Epithelial cell of proximal tubule (primary cell): ENCODE measurements at places on chromosomes 1 and 21.

DNA sequence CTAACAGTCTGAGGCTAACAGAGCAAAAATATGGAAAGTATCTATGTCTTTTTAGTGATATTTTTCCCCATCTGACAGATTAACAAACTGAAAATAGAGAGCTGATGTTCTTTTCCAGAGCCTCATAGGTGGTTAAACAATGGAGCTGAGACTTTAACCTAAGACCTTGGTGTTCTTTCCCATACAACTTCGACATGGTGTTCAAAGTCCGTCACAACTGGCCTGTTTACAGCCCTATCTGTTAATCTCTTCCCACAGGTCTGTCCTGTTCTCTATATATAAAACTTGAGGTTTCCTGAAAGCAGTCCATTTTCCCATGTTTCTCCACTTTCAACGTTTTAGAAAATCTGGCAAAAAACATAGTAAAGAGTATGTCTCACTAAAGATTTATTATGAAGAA lies 395.7 kb downstream of the BRINP2 start:
- no peak for DNase-seq

DNA sequence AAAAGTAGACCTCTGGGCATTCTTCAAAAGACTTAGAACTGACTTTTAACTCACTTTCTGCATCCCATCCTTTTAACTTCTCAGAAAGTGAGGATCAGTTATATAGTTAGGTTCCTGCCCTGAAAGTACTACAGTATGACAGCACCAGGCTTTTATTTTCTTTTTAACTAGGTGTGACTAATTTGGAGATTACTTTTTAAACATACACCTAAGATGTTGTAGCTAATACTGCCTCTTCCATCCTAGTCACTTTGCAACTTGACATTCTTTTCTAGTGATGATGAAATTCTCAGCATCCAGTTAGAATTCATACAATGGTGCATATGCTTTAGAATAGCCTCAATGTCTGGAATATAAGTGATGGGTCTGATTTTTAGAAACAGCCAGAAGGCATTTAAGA lies 24.6 kb downstream of the RUNX1 start:
- no peak for DNase-seq

DNA sequence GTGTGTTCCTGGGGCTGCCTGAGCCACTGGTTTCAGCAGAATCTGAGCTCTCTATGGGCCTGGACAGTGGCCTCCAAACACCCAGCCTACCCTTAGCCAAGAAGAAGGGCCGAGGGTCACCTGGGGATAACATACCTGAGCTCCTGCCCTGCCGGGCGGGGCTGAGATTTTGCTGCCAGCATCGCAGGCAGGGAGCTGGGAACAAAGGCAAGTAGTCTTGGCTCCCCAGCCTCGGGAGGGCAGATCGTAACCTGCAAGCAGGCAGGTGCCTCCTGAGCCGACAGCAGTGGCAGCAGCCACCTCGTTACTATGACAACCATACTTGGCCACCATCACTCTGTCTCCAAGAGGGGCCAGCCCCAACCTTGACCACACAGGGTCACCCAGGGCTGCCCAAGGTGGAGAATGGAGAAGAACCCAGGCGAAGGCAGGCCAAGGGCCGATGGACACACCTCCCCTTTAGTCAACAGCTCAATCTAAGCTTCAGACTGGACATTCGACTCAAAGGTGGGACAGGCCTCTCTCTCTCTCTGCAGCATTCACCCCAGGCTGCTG lies 54.6 kb downstream of the TOMM20 start:
- no peak for DNase-seq

DNA sequence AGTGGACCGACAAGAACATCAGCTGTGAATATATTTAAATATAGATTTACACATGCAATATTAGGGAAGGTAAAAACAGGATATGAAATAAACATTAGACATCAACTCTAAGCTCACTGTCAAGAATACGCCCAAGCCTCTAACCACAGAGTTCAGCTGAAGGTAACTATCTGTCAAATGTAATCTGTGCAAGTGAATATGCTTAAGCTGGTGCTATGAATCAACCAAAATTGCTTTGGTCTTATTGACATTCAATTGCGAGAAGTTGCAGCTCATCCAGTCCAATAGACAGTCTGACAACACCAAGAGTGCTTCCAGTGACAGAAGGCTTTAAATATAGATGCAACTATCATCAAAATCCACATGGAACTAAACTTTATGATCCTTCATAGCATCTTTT lies 32.3 kb downstream of the USH2A start:
- no peak for DNase-seq

DNA sequence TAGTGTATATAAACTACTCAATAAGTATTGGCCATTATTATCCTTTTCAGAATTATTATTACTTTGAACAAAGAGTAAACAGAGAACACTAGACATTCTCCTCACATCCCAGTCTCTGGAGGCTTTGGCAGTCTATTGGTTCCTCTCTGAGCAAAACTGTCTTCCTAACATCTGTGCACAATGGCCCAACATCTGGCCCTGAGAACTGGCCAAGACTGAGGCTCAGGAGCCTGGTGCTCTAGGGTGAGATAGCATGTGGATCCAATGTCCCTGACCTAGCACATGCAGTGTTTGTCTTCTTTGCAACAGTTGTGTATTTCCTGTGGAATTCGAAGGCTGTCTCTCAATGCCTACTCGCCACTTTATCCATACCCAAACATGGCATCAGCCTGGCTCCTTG lies 313.2 kb upstream of the KAZN start:
- DNase-seq = no peak

GRCh38 chr1:156712626-156713025 lies 7.2 kb upstream of the CRABP2 start:
- no peak for DNase-seq

DNA sequence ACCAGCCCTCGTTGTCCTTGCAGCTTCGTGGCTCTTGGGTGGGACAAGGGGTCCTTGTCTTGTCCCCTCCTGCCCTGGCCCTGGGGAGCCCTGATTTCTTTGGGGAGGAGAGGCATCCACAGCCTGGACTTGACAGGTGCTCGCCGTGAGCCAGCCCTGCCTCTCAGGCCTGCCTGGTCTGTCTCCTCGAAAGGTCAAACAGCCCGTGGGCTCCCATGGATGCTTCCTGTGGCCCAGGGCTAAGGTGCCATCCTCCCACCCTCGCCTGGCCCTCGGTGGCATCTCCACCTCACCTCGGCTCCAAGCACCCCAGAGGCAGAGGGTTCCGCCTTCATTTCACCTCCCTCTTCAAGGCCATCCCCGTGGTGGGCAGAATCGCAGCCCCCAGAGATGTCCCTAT lies 9.0 kb downstream of the LRRC3 start:
- DNase-seq = no peak

GRCh38 chr1:218775501-218776021 lies 398.1 kb upstream of the LYPLAL1 start:
- no peak for DNase-seq

GRCh38 chr1:63276624-63277023 lies 45.7 kb upstream of the FOXD3 start:
- no peak for DNase-seq

GRCh38 chr1:44575396-44575795 lies 98.9 kb downstream of the TMEM53 start:
- no peak for DNase-seq

GRCh38 chr1:242534753-242535152 lies 10.3 kb upstream of the PLD5 start:
- no peak for DNase-seq

DNA sequence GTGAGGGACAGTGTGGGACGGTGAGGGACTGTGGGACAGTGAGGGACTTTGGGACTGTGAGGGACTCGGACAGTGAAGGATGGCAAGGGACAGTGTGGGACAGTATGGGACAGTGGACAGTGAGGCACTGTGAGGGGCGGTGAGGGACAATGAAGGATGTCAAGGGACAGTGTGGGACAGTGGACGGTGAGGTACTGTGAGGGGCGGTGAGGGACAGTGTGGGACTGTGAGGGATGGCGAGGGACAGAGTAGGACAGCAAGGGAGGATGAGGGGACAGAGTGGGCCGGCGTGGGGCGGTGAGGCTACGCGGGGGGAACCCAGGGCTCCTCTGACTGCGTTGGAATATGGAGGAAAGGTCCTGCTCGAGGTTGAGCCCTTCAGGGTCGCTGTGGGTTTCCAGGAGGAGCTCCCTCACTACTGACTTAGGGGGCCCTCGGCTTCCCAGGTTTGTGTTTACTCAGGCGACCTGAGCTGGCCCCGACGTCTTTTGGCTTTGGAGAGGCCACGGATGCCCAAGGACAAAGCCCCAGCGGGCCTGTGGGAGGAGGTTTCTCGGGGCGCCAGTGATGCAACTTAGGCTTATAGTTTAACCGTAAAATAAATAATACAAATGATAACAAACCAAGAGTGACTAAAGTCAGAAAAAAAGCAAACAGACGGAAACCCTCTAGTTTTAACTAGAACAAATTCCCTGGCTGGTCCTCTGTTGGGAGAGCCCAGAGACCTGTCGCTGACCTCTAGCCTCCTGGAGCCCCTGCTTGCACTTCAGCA lies 1.1 kb upstream of the ERRFI1 start:
- no peak for DNase-seq

DNA sequence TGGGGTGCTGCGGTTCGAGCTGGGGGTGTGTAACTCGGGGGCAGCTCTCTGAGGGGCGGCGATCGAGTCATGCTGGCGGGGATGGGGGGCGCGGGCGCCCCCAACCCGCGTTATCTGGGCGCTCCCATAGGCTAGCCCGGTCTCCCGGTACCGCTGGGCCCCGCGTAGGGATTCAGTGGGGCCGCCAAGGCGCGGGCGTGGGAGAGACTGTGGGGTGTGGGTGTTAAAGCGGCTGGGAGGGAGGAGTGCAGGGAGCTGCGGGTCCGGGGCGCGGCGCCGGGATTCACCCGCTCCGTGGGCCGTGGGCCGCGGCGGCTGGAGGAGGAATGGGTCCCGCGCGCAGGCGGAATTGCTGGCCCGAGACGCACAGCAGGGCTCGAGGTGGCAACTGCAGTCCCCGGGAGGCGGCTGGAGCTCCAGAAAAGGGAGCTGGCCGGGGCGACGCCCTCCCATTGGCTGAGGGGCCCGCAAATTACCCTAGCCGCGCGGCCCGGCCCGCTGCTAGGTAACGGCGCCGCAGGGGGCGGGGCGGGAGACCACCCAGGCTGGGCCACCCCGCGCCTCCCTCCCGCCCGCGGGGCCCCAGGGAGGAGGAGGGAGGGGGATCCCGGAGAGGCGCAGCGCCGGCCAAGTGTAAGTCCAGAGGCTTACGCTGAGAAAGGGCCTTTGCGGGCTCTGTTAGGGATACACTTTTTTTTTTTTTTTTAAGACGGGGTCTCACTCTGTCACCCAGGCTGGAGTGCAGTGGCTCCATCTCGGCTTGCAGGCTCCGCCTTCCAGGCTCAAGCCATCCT lies at the start of gene PTCH2:
Gene PTCH2, minus strand, starts transcription at position 392 of the 794 bp plus-strand sequence. Its CDS starts 321 bp downstream, at position 71.
- no peak for DNase-seq

DNA sequence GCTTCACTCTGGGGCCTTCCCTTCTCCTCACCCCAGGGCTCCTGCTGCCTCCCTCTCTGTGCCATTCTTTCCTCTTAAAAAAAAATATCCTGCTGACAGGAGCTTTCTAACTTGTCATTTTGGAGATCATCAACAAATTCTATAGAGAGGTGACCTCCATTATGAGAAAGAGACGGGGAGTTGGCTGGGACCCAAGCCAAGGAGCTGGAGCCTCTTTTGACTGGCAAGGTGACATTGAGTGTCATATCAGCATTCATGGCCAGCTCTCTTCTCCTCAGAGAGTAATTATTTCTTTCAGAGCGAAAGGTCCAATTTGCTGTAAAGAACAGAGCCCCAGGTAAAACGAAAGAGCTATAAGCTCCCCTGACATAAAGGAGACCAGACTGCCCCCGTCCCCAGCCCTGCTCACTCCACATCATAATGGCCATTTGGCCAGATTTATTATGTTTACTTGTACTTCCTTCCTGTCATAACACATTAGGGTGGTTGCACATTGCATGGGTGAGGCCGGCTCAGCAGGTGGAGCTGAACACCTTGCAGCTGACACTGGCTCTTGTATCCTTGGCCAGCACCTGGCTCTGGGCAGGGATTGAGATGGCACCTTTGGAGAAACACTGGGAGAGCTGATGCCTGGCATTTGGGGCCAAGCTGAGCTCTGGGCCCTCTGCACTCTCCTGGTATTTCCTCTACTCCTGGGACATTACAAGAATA lies 404.0 kb upstream of the VAMP3 start:
- no peak for DNase-seq

DNA sequence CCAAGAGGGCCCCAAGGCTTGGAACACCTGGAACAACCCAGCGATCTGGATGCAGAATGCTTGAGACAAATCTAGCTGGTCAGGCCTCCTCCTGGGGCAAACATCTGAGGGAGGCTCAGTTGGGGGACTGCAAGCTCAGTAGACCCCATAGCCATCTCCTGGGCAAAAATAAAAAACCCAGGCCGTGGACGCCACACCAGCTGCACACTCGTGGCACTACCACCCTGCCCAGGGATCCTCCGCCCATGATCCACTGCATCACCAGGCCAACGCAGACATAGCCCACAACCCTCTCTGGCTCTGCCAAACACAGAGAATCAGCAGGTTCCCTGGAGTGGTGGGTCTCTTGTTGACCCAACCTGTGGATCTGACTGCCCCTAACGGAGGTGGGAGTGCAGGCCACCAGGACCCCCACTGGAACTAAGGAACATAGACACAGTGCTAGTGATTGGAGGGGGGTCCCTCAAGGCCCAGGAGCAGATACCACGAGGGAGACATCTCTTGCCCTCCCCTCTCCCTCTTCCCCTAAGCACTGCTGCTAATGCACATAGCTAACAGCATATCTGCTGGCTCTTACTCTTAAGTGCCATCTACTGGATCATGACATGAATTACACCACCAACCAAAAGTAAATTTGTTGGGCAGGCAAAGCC lies 147.2 kb downstream of the CHD1L start:
- DNase-seq = peak; percentile 2

DNA sequence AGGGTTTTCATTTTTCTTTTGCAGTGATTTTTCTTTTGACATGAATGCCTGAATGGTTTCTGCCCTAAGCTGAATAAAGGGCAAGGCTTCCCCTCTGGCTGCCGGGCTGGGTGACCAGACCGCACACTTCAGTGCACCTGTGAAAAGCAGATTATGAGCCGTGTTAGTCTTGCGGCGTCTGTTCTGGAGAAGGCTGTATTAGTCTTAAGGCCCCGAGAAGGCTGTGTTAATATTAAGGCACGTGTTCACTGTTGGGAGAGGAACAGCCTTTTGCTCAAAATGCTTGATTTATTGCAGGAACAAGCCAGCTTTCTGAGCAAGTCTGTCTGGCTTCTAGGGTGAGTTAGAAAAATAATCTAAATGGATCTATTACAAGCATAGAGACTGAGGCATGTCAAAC lies 54.7 kb upstream of the DNAH14 start:
- DNase-seq = no peak

GRCh38 chr1:58422436-58422835 lies 124.1 kb downstream of the OMA1 start:
- no peak for DNase-seq

GRCh38 chr21:42242611-42243010 lies 23.7 kb downstream of the ABCG1 start:
- DNase-seq = peak; percentile 18

DNA sequence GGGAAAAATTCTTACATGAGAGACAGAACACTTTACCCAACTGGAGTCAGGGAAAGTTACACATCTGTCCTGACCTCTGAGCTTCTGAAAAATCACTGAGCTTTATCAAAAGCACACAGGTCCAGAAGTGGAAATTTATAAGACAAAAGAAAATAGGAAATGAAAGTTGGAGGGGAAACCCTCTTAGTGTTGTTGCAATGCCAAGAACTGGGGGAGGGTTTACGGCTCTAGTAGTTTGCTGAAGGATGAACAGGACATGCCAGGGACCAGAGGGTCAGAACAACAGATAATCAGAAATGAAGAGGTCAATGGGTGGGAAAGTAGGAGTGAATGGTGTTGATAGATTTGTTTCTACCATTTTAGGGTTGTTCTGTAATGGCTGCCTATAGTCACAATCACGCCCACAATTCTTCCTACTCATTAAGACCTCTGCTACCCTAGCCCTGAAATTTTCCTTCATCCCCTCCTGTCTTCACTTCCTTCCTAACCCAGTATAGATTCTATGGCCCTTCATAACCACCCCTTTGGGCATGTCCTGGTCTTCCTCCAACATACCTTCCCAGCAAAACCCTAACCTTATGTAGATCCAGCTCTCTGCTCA lies 30.3 kb upstream of the FMOD start:
- no peak for DNase-seq
